ENCODE measurements at places on chromosomes 3 and 15. TPM values are rescaled to one million over a fixed set of nuclear protein-coding genes. Genes with fewer than 3 reads are reported as not detected.

SLC24A5 gene
- not detected for polyA plus RNA-seq

STXBP5L gene
- polyA plus RNA-seq, result 2.5 TPM

C3orf49 gene
- polyA plus RNA-seq, result not detected

WDR93 gene
- polyA plus RNA-seq, result 0.24 TPM

CLDN18 gene
- not detected for polyA plus RNA-seq

ISLR gene
- 82.4 TPM for polyA plus RNA-seq
